ENCODE measurements at places on chromosomes 4 and X.

DNA sequence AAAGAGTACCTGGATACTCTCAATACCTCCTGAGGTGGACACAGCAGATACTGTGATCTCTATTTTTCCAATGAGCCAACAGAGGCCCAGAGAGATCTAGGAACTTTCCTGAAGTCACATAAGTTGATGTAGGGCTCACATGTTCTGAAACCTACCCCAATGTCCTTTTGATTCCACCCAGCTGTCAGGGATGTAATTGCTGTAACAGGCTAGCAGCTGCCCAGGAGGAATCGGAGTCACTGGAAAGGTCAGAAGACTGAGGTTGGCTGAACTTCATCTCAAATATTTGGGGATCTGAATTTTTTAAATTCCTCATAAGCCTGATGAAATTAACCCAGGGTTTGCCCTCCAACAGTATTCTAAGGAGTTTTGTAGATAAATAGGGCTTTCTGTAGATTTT is 52.5 kb upstream of the PROM1 start:
- DNase-seq, result no peak

GRCh38 chrX:48776818-48777439 is 9.5 kb upstream of the GATA1 start:
- DNase-seq, result no peak

- DNase-seq, result no peak
These were observed 146.1 kb downstream of the PTTG2 start for GRCh38 chr4:38106311-38106710.

GRCh38 chrX:39853417-39854030 is 244.2 kb downstream of the BCOR start:
- no peak for DNase-seq

- DNase-seq, result no peak
These were observed 172.6 kb upstream of the PSAPL1 start for GRCh38 chr4:7607156-7607910.

GRCh38 chr4:1203026-1203616 is 30.7 kb upstream of the SPON2 start:
- DNase-seq, result no peak
